ENCODE measurements at places on chromosomes 1 and 21.

DNA sequence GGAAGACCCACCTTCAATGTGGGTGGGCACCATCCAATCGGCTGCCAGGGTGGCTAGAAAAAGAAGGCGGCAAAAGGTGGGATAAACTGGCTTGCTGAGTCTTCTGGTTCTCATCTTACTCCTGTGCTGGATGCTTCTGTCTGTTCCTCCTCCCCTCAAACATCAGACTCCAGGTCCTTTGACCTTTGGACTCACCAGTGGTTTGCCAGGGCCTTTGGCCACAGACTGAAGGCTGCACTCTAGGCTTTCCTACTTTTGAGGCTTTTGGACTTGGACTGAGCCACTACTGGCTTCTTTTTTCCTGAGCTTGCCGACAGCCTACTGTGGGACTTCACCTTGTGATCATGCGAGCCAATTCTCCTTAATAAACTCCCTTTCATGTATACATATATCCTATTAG is 55.9 kb downstream of the VCAM1 start:
- DNase-seq: no peak
- H3K27ac ChIP-seq: no peak overlapping the region
- no peaks in the 10 kb centered on the region for H3K27me3 ChIP-seq

DNA sequence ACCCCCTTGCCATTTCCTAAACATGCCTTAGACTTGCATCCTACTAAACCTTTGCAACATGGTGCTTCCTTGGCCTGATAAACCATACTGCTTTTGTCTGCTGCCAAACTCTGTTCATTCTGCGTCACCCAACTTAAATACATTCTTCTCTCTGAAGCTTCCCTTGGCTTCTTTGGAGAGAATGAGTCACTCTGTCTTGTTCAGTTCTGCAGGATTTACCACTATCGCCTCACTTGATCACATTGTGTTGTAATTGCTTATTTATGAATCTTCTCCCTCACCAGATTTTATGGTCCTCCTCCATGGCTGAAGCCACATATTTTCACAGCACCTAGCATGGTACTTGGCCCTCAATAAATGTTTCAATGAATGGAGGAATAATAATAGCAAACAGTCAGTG is 21.7 kb upstream of the TUT4 start:
- DNase-seq: no peak
- H3K27ac ChIP-seq: no peak overlapping the region
- no peaks in the 10 kb centered on the region for H3K36me3 ChIP-seq
- no peaks in the 10 kb centered on the region for H3K27me3 ChIP-seq

DNA sequence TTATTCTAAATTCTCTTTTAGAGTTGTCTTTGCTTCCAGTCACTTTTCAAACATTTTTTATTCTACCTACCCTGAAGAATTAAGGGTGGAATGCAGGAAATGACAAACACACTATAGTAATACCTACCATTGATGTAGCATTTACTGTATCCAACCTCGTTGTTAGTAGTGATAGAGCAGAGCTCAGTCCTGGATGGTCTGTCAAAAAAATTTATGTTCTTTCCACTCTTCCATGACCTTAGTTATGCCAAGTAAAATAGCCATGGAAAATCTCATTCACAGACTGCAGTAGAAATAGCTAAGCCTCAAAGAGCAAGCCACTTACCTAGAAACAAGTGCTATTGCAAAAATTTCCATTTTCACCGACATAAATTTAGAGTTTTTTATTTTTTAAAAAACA is 74.6 kb downstream of the CRB1 start:
- H3K27ac ChIP-seq: no peak overlapping the region
- no peaks in the 10 kb centered on the region for H3K27me3 ChIP-seq
- no peak for DNase-seq

GRCh38 chr1:153386500-153386901 is 4.4 kb downstream of the S100A8 start:
- H3K27me3 ChIP-seq: peaks cover 12% of the 10 kb centered on the region
- no peaks in the 10 kb centered on the region for H3K36me3 ChIP-seq
- peak; percentile 27 for DNase-seq
- H3K27ac ChIP-seq: peak overlapping the region; percentile 87
- peaks cover 57% of the 10 kb centered on the region for H3K4me1 ChIP-seq

DNA sequence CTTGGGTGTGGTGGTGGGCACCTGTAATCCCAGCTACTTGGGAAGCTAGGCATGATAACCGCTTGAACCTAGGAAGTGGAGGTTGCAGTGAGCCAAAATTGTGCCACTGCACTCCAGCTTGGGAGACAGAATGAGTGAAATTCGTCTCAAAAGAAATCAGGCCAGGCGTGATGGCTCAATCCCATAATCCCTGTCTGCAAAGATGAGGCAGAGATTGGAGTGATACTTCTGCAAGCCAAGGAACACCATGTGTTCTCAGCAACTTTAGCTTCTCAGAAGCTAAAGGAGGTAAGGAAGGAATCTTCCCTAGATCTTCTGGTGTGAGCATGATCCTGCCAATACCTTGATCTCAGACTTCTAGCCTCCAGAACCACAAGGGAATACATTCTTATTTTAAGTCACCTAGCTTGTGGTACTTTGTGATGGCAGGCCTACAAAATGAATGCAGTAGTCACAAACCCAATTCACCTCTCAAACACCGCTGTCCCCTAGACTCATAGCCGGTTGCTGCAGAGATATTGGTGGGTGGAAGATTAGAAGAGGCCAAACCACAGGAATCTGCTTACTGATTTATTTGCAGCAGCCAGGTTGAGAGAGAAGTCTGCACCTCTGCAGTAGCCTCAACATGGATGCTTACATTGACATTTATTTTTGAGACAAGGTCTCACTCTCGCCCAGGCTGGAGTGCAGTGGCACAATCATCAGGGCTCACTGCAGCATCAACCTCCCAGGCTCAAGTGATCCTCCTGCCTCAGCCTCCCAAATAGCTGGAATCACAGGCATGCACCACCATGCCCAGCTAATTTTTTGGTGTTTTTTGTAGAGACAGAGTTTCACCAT is 18.6 kb downstream of the L1TD1 start:
- no peaks in the 10 kb centered on the region for H3K27me3 ChIP-seq
- DNase-seq: no peak
- no peaks in the 10 kb centered on the region for H3K4me1 ChIP-seq

DNA sequence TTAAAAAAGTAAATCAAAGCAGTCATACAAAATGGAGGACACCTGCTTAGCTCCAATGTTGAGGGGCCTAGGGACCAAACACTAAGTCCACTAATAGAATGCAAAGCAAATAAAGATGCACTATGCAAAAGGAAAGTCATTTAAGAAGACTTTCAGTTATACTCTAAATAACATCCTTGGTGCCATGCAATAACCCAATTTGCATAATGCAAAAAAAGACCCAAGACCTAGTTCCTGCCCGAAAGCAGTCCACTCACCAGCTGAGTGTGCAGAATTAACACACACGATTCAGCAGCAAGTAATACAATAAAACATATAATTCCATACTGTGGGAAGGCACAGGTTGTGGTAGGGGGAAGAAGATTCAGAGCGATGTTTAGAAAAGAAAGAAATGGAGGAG is 101.8 kb downstream of the TGFBR3 start:
- peaks cover 57% of the 10 kb centered on the region for H3K4me1 ChIP-seq
- no peak for DNase-seq
- no peak overlapping the region for H3K27ac ChIP-seq
- no peaks in the 10 kb centered on the region for H3K27me3 ChIP-seq
- H3K4me3 ChIP-seq: no peak overlapping the region

DNA sequence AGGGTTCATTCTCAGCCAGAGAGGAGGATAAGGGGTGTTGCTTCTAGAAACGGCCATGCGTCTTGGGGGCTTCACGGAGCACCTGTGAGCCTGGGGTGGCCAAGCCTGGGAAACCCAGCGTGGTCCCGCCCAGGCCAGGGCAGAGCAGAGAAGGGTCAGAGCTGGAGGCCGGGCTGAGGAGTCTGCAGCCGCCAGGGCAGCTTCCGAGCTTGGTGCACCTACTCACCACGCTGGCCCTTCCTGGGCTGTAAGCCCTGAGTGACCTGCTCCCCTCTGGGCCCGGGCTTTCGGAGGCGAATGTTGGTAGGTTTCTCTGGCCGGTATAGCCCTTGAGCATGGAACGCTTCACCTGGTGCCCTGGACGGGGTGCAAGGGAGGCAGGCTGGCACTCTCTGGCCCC is 169.8 kb upstream of the ARHGEF16 start:
- no peaks in the 10 kb centered on the region for H3K4me1 ChIP-seq
- no peak overlapping the region for H3K27ac ChIP-seq
- no peak for DNase-seq
- no peak overlapping the region for H3K4me3 ChIP-seq
- no peaks in the 10 kb centered on the region for H3K36me3 ChIP-seq

DNA sequence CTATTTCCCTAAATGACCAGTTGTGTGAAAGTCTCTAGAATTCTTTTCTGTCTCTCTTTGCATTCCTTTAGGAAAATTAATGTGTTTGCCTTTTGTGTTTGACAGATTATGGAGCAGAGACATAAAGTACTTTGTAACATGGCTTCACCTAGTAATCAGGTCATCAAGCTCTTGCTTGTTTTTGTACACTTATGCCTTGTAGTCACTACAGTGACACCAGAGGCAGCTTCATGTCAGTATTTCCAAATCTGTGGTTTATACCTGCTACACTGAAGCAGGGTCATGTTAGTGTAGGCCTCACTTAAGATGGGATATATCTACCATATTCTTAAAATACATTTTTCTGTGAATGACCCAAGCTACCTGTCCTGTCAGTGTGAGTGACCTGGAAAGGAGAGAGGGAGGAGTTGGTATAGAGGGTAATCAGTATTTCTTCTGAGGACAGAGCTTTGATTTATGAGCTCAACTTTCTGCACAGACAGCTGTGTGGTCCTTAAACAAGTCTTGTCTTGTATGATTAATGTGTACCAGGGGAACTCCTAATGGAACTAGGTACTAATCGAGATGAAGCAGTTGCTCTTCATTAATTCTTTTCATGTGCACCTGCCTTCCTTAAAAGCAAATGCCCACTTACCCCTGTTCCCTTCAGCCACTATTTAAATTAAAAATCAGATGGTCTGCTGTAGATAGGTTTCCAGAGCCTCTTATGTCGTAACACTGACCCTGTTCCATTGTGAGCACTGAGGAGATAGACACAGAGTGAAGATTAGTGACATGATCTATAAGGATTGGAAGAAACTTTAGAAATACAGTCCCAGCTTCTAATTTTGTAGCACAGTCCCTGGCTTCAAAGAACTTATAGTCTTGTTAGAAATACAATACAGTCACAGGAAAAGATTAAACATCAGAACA is 45.7 kb downstream of the MACO1 start:
- H3K27ac ChIP-seq: no peak overlapping the region
- no peaks in the 10 kb centered on the region for H3K27me3 ChIP-seq
- H3K36me3 ChIP-seq: peaks cover 13% of the 10 kb centered on the region
- no peak overlapping the region for H3K4me3 ChIP-seq
- no peak for DNase-seq

DNA sequence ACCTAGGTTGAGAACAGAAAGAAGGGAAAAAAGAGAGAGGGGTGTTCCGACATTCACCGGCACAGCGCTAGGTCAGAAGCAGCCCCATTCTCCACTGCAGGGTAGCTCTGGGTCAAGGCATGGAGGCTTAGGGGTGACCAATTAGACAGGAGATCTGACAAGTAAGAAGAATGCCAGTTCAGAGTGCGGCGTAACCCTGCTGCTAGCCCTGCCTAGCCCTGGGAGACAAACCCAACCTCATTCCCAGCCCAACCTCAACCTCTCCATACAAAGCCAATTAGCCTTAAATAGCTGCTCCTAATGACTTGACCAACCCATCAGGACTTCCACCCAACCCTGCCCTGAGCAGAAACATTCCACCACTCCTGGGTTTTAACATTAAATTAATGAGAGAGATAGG is 3.4 kb downstream of the PRELP start:
- H3K4me1 ChIP-seq: peaks cover 24% of the 10 kb centered on the region
- DNase-seq: no peak
- no peak overlapping the region for H3K27ac ChIP-seq

DNA sequence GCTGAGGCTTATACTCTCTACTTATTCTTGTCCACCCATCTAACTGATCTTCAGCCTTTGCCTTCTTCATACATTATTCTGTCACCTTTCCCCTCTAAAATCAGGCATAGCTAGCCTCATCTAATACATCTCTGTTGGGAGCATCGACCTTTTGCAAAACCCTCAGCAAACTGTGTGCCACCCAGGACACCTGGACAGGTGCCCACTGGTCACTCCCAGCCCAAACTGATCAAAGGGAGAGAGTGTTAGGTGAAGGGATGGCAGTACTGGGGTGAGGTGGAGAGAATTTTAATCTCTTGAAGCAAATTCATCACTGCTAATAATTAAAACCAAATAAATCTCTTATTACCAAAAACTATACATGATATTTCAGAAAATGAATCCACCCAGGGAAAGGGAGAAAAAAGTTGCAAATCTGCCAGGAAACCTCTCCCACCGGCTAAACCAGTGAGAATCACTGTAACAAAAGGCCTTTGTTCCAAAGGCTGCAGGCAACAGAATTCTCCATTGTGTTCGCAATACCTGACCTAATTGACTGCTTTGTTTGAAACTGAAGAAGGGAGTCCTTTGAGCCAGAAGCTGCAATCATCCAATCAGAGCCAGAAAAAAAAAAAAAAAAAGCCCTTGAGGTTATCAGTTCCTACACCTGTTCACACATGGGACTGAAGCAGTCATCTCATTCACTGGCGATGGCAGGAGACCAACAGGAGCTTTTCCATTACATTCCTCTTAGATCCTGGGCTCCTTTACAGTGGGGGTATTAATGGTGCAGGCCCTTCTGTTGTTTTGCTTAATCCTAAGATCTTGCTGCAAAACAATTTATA is 172.6 kb downstream of the APP start:
- H3K4me1 ChIP-seq: peaks cover 28% of the 10 kb centered on the region
- H3K36me3 ChIP-seq: peaks cover 5% of the 10 kb centered on the region
- DNase-seq: peak; percentile 17
- H3K4me3 ChIP-seq: no peak overlapping the region

GRCh38 chr21:44947930-44948331 is 8.1 kb downstream of the SLX9 start:
- DNase-seq: no peak
- no peak overlapping the region for H3K4me3 ChIP-seq
- peak overlapping the region; percentile 70 for H3K27ac ChIP-seq
- H3K36me3 ChIP-seq: peaks cover 36% of the 10 kb centered on the region
- H3K27me3 ChIP-seq: no peaks in the 10 kb centered on the region

DNA sequence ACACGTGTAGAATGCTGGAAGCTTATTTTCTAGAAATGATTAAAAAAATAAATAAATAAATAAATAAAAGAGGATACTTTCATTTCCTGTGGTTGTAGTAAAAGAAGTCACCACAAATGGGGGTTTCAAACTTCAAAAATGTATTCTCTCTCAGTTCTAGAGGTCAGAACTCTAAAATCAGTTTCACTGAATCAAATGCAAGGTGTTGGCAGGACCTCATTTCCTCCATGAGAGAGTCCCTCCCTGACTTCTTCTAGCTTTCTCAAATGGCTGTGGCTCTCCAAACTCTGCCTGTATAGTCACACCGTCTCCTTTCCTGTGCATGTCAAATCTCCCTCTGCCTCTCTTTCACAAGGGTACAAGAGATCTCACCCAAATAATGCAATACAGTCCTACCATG is 312.6 kb upstream of the CXADR start:
- DNase-seq: no peak
- no peaks in the 10 kb centered on the region for H3K4me1 ChIP-seq
- no peak overlapping the region for H3K27ac ChIP-seq
- no peak overlapping the region for H3K4me3 ChIP-seq
